ENCODE measurements at places on chromosomes 3 and 15.

GRCh38 chr3:25468866-25469319, 40.8 kb downstream of the RARB start:
- no peak for DNase-seq

DNA sequence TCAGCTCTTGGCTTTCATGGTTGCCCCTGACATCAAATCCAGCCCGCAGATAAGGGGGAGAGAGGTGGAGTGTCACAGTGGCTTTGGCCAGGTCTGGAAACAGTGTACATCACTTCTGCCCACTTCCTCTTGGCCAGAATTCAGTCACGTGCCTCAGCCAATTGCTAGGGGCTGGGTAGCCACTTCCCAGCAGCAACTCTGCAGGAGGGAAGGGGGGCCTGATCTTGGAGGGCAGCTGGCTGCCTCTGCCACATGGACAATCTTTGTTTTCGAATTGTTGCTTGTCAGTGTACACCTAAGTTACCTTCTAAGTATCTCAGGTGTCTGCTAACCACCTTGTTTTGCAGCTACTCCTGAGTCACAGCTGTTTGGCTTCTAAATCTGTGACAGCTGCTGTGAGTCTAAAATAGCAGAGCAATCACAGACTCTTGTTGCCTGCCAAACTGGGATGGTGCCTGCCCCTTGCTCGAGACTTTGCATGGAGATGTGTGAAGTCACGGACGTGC, 41.0 kb upstream of the LIMD1 start:
- DNase-seq = no peak

- DNase-seq = no peak
These were observed 9.0 kb downstream of the ZIC4 start for GRCh38 chr3:147397155-147397874.

DNA sequence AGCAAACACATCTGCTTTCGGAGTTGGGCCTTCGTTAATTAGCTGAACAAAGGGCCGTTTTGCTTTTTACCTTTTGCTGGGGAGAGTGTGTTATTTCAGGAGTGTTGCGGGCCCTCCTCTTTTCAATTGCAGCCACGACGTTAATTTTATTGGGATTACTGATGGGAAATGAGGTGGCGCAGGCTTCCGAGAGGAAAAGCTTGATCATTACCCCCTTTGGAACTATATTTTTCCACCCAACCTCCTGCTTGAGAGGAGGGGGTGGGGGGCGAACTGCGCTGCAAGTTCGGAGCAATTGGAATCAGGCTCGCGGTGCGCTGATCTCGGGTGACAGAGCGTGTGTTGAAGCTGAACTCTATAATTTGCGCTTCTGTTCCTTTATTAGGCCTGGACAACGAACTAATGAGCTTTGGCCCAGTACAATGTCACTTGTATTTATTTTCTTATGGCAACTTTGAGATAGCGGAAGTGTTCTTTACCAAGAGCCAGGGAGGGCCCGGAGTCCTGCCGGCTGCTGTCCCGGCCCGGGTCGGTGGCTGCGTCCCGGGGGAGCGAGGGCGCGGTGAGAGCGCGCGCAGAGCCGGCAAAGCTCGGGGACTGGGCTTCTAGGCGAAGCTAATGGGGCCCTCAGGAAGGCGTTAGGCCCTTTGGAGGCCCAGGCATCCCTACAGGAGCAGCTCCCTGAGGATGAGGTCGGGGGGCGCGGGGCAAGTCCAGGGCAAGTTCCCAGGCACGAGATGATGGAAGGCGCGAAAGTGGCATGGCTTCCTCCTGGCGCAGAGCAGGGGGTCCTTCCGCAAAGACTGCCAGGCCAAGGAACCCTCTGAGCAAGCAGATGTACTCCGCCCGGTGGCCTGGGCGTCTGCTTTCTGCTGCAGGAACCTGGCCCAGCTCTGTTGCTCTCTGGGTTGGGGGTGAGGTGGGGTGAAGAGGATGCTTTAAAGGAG, 12.9 kb downstream of the NR2F2 start:
- DNase-seq = no peak

DNA sequence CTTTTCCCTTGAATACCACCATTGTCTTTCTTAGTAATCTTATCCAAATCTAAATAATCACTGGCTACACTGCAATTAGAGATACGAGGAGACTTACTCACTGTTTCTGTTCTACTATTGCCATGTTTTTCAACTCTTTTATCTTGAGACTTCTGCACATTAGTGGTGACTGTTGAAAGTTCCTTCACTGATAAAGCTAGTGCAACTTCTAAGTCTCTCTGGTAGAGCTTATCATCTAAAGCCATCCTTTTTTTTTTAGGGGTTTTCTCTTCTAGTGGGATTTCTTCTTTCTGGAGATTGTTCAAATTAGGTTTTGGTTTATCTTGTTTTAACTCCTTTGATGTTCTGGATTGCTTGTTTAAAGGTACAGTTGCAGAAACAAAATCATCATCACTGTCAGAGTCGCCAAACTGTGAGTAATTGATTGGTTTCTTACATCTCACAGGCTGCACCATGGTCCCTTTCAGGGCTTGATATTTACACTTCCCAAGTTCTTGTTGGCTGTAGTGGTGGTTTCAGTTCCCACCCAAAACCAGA, 37.7 kb downstream of the NCK1 start:
- no peak for DNase-seq

DNA sequence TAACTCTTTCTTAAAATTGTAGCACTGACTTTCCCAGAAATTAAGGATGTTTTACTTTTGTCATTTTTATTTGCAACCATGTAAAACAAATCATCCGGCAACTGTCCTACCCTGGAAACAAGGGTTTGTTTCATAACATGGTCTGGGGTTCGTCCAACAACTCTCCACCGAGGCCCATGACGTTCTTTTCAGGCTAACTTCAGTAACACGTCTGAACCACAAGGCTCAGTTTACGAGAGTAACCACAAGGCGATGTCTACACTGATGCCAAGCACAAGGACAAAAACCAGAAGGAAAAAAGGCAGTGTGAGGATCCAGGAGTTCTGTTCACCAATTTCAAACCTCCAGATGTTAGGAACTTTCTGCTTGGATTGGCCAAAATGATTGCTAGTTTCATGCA, 546.1 kb downstream of the NTRK3 start:
- DNase-seq = no peak
